ENCODE measurements at places on chromosomes 5 and 9. TPM values are rescaled to one million over a fixed set of nuclear protein-coding genes. Genes with fewer than 3 reads are reported as not detected.

DNA sequence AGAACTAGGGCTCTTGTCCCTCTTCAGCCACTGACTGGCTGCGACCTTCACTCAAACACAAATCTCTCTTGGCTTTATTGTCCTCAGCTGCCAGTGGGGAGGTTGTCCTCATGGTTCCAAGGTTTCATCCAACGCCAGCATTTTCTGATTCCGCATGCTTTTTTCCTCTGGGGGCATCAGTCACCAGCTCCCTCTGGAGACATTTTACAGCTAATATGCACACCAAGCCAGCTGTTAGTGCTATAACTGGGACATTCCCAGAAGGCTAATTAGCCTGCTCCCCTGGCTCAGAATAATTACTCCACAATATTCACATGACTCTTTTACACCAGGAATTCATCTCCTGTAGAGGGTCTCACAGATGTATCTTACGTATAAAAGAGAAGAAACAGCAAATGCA, 193.6 kb upstream of the ANKRD55 start:
- DNase-seq = no peak

UQCRQ gene
- 1,297 TPM for polyA plus RNA-seq

GHR gene
- 2.2 TPM for polyA plus RNA-seq

DDX4 gene
- polyA plus RNA-seq = 0.34 TPM

UBE2QL1 gene
- polyA plus RNA-seq = 6.3 TPM

All from cardiac muscle cell (in vitro differentiated cells and primary cell).